RPMI8226 (cell line): ENCODE measurements at places on chromosomes 13 and 19.

GRCh38 chr13:31195616-31196015, 4.2 kb upstream of the B3GLCT start:
- no peak for DNase-seq

- no peak for DNase-seq
Measured at GRCh38 chr19:932648-933552, 7.1 kb downstream of the ARID3A start.

GRCh38 chr13:97875218-97875617, 78.3 kb upstream of the IPO5 start:
- no peak for DNase-seq

GRCh38 chr13:54657588-54657987, 1629.0 kb downstream of the OLFM4 start:
- DNase-seq = no peak

GRCh38 chr19:18278521-18279265, 2.7 kb downstream of the JUND start:
- no peak for DNase-seq

DNA sequence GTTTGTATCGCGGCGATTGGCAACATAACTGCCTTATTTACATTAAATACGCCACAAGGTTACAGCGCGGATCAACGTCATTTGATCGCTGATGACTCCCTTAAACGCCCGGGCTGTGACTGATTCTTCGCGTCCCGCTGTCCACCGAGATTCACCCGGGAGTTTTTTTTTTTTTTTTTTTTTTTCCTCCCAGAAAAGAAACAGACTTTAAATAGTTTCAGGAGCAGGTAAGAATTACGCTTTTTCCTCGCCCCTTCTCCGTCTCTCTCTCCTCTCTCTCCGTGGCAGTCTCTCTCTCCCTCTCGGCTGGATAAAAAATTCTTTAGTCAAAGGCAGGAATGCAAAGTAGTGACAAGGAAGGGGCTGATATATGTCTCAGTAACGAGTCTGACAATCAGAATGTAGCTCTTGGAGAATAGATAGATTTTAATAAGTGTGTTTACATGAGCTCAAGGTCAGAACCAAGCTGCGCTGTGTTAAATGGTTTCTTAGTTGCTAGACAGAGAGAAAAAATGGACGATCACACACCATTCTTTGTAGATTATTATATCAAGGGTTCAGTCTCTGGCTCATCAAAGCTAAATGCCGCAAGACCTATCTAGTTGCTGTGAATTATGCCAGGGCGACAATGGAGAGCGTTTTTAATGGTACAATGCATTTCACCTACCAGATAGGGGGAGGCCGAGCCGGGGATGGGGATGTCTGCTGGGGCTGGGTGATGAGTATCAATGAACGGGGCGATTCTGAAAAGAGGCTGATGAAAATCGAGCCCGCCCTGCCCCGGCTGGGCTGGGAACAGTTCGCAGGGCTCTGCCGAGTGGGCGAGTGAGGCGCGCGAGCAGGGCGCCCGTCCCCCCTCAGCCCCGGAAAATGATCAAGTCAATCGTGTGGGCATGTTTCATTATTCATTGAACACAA, 147.2 kb upstream of the ZNF536 start:
- DNase-seq = no peak

- no peak for DNase-seq
Measured at GRCh38 chr19:33158365-33158764, 26.5 kb downstream of the WDR88 start.

GRCh38 chr13:41645331-41645730, 188.0 kb downstream of the RGCC start:
- no peak for DNase-seq

DNA sequence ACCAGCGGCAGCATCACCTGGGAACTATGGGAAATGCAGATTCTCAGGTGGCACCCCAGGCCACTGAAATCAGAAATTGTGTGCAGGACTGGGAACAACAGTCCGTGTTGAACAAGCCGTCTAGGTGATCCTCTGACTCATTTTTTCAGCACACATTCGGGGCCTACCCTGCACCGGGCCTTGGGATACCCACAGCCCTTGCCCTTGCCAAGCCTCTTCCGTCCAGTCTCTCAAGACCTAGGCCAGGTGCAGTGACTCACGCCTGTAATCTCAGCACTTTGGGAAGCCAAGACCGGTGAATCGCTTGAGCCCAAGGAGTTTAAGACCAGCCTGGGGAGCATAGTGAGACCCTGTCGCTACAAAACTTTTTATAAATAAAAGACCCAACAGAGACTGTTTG, 18.3 kb downstream of the TGFB1 start:
- no peak for DNase-seq

DNA sequence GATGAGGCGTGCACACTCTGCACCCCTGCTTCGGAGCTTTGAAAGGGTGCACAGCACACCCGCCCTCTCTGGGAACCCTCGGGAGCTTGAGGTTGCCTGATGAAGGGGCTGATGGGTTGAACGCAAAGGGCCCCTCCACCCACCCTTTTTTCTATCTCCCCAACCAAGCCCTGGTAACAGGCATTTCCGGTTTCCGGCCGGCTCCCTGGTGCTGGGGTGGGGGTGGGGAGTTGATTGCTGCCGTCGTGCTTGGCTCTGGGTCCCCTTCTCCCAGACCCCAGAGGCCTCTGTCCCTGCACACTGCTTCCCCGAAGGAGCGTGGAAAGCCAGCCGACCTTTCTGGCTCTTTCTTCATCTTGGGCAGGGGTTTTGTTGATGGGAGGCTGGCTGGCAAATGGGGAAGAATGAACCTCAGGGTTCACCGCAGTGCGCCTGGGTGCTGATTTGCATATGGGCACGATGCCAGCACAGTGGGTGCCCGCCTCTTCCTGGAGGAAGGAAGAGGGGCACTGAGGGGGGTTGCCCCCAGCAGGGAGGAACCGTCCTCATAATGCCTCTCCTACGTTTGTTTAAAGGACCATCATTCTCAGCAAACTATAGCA, 29.1 kb downstream of the VAV1 start:
- peak; percentile 93 for DNase-seq

GRCh38 chr19:18310118-18310909, 12.6 kb downstream of the LSM4 start:
- no peak for DNase-seq

DNA sequence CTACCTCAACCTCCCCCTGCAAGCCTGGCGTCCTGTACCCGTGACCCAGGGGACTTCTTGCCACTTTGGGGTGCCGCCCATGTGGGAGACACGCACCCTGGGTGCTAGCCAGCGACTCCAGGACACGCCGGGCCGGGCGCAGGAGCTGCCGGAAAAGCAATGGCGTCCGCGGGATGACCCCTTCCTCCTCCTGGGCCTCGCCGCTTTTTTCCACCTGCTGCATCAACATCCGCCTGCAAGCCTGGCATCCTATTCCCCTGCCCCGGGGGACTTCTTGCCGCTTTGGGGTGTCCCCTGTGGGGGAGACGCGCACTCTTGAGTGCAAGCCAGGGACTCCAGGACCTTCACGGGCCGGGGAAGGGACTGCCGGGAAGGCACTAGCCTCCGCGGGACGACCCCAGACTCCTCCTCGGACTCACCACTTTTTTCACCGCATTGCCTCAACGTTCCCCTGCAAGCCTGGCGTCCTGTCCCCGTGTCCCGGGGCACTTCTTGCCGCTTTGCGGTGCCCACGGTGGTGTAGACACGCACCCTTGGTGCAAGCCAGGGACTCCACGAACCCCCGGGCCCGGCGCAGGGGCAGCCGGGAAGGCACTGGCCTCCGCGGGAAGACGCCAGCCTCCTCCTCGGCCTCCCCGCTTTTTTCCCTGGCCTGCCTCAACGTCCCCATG, 237.8 kb downstream of the TUBA3C start:
- DNase-seq = no peak

DNA sequence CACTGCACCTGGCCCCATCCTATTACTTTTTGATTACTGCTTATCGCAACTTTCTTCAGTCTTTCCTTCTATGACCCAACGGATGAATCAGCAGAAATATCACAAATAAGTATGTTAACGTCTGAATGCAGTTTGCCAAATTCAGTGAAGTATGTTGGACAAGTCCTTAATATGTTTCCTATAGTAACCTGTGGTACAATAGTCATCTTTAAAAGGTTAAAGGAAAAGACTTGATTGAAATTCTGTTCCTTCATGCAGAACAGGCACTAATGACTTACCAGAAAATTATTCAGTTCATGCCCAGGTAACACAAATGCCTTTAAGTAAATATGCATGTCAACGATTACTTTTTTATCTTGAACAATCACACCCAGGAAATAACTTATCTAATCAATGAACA, 242.6 kb downstream of the KCTD12 start:
- no peak for DNase-seq

DNA sequence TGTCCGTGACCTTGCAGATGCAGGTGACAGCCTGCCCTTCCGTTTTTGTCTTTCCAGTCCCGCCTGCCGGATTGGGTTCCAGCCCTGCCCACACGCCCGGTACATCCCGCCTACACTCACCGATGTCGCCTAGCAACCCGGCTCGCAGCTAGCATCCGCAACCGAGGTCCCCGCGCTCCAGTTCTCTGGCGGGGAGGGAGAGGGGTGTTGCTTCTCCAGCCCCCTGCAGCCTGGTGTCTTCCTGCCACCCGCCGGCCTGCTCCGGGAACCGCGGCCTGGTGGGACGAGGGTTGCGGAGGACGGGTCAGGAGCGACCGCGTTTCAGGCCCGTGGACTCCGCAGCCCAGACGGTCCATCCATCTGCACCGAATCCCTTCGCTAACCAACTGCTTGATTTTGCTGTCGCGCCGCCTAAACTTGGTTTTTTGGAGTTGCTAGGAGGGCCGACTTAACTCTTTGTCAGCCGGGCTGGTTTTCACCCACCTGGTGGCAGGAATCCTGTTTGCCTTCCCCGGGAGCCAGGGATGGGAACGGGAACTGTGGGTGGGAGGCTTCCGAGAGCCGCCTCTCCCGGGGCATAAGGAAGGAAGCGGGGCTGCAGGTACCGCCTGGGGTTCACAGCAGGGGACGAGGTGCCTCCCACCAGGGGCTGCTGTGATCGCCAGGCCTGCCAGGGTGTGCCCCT, 15.4 kb upstream of the MATK start:
- peak; percentile 80 for DNase-seq

DNA sequence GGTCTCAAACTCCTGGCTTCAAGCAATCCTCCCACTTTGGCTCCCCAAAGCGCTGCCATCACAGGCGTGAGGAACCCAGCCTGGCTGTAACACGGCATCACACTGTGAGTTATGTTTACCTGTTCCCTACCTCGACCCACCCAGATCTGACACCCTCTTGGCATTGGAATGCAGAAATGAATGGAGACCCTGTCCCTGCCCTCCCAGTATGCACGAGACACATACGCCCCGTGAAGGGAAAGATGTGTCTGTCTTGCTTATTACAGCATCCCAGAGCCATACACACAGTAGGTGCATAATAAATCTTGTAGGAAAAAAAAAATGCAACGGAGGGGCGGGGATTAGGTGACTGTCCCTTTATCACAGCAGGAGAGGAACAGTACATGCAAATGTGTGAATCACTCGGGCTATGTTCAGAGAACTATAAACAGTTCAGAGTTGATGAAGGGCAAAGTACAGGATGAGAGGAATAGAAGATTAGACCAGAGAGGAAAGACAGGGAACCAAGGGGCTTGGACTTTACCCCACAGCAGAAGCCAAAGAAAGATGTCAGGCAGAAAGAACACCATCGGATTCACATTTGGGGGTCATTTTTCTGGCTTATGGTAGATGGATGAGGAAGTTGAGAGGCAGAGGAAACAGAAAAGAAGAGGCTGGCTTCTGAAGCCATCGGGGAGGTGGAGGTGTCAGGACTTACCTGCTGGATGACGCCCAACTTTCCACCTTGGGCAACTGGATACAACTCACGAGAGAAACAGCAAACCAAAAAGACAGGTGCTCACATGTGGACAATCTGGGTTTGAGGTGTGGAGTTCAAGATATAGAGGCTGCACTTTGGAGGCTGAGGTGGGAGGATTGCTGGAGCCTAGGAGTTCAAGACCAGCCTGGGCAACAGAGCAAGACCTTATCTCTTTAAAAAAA, 94.3 kb downstream of the INSR start:
- DNase-seq = no peak

DNA sequence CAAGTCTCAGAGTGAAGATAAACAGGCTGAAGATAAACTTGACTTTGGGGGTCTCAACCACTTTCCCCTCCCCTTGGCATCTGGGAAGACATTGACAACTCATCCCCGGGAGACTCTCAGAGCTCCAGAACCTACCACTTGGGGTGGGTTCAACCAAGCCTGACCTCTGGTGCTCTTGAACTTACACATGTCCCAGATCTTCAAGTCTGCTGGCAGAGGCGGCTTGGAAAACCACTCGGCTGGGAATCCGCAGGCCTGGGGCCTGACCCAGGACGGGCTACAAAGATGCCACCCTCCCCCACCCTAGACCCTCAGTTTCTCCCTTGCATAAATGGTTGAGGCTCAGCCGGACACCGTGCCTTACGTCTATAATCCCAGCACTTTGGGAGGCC, 512 bp downstream of the LRRC8E start:
- no peak for DNase-seq

GRCh38 chr19:28063702-28064101, 1149.2 kb downstream of the UQCRFS1 start:
- DNase-seq = no peak

DNA sequence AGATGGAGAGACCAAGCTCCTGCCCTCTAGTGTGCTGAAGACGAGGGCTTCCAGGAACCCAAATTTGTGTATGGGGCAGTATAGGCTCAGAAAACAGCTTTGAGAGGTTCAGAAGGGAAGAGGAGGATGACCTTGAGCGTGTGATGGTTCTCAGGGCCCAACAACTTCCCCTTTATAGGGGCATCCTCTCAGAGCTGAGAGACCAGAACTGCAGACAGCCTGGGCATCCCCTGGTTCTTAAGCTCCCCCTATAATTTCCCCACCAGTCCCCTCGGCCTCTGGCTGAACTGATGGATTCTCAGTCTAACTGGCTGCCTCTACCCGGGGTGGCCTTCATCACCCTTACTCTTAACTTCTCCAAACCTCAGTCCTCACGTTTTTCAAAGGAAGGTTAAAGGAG, 167.5 kb downstream of the URI1 start:
- DNase-seq = no peak

DNA sequence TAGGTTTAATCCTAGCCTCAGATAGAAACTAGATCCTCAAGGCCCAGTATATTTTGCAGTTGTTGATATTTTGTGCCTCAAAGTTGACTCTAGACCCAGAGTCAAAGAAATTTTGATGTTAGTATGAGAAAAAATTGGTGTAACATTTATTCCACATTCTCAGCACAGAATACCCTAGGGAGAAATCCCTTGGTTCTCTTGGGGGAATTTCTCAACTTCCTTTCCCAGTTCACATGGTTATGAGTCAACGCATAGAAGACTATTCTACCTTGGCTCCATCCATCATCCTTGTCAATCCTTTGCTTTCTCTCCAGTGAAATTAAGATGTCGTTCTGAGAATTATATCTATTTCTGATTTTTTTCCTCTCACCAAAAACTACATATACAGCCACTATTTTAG, 145.3 kb downstream of the POSTN start:
- no peak for DNase-seq

DNA sequence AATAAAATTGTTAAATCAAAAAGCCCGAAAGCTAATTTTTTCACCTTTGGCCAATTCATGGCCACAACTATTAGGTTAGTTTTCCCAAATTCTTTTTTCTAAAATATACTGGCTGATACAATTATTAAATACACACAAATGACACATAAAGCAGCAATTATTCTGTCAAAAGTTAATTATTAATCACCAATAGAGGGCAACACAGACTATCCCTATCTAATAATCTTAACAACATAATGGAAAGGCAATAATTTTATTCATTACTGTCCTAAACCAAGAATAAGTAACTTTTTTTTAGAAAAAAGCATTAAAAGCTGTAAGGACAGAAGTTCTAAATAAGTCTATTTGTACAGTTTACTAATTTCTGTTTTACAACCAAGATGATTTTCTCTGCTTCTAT, 51.7 kb downstream of the KATNAL1 start:
- DNase-seq = no peak
